Fibroblast of skin of back (primary cell): ENCODE measurements at places on chromosomes 2 and 18.

- DNase-seq = no peak
Observed at GRCh38 chr2:196173505-196173904, 2.1 kb upstream of the STK17B start.

DNA sequence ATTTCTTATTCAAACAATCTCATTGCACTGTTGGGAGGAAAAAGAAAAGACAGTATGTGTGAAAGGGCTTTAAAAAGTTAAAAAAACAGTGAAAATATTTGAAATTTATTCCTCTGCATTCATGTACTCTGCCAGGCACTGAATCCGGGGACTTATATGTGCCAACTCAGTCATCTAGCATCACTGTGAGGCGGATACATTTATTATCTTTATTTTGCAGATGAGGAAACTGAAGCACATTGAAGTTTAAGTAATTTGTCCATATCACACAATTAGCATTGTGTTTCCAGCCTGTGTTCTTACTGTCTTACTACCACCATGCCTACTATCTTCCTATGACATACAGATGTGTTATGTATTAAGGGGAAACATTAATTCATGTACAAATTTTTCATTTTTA lies 1.8 kb downstream of the LCLAT1 start:
- DNase-seq = no peak

- DNase-seq = no peak
Observed at GRCh38 chr2:12201369-12201768, 454.9 kb downstream of the LPIN1 start.

- DNase-seq = no peak
Observed at GRCh38 chr2:65999103-65999502, 435.8 kb upstream of the MEIS1 start.
